ENCODE measurements at places on chromosomes 2 and 18.

DNA sequence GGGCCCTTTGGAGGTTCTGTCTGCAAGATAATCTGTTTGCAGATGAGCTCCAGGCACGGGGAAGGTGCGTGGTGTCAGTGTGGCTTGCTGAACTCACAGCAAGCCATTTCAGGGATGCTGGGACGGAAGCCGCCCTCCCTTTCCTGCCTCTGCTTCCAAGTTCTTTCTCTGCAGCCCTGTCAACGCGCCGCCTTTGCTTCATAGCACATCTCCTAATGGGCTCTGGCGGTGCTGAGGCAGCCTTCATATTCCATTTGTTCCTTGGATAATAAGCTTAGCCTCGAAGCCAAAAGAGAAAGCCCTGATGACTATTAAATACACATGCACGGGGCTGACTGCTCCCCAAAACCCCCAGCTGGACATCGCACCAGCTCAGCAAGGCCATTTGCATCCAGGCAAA lies 81.7 kb upstream of the TAF1B start:
- DNase-seq = no peak

DNA sequence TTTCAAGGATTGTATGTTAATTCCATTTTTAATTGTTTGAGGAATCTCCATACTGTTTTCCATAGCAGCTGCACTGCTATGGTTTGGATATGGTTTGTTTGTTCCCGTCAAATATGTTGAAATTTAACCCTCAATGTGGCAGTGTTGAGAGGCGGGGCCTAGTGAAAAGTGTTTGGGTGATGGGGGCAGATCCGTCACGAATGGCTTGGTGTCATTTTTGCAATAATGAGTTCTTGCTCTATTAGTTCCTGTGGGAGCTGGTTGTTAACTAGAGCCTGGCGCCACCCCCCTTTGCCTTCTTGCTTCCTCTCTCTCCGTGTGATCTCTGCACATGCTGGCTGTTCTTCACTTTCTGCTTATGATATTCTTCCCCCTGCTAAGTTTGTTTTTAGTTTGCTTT lies 71.4 kb upstream of the LDLRAD4 start:
- DNase-seq = no peak

DNA sequence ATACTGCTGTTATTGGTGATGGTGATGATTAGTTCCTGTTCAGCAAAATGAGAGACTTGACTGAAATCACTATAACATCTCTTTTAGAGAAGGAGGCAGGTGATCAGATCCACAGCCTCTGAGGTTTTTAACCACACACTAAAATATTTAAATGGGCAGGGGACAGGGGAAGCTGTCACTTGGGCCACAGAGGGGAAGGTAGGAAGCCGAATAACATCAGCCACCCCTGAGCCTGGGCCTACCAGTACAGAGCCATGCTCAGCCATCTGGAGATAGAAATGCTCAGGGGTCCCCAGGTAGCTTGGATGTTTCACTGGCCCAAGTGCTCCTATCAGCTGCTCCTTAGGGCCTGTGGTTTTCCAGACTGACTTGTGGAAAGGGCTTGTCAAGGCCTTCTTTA lies 122.3 kb downstream of the MRO start:
- DNase-seq = no peak

GRCh38 chr2:135337071-135337470 lies 193.9 kb downstream of the ZRANB3 start:
- DNase-seq = no peak

GRCh38 chr2:43419876-43420275 lies 176.0 kb downstream of the THADA start:
- DNase-seq = no peak

GRCh38 chr2:181305301-181306123 lies 151.7 kb upstream of the ITGA4 start:
- DNase-seq = no peak

- DNase-seq = no peak
Observed at GRCh38 chr2:240814946-240815760, 4.9 kb downstream of the KIF1A start.

GRCh38 chr2:162011706-162012564 lies 62.1 kb downstream of the DPP4 start:
- DNase-seq = no peak

DNA sequence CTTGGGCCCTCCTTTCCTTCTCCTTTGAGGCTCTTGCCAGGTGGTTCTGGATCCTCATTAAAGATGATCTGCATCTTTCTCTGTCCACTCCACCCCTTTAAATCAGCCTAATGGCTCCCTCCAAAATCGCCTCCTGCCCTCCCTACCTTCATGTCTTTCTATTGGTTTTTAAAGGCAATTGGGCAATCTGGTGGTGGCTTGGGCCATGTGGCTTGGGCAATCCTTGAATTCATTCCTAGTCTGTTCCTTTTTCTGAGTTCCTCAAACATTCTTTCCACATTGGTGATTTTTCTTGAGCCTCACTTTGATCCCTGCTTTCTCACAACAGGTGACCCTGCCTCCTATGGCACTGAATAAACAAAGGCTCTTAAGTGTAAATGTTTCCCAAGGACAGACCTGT lies 266.2 kb upstream of the REV1 start:
- no peak for DNase-seq

DNA sequence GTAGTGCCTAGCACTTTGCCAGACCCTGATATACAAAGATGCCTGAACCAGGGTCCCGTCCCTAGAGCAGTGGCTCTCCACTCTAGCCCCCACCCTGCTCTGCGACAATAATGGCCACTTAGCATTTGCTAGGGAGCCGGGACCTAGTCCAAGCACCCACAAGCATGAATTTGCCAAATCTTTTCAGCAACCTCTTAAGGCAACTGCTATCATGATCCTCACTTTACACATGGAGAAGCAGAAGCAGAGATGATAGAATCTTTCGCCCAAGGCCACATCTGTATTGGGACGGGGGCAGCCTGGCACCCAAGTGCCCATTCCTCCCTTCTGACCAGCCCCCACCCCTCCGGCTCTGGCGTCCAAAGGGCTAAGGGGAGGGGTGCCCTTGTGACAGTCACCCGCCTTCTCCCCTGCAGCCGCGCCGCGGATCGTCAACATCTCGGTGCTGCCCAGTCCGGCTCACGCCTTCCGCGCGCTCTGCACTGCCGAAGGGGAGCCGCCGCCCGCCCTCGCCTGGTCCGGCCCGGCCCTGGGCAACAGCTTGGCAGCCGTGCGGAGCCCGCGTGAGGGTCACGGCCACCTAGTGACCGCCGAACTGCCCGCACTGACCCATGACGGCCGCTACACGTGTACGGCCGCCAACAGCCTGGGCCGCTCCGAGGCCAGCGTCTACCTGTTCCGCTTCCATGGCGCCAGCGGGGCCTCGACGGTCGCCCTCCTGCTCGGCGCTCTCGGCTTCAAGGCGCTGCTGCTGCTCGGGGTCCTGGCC lies 13.0 kb downstream of the SIGLEC15 start:
- DNase-seq = no peak

GRCh38 chr18:58865701-58866065 lies 1.0 kb downstream of the ZNF532 start:
- no peak for DNase-seq

GRCh38 chr2:121783180-121783579 lies 27.7 kb downstream of the TSN start:
- no peak for DNase-seq

- DNase-seq = no peak
Observed at GRCh38 chr2:179272406-179273192, 8.0 kb upstream of the SESTD1 start.

DNA sequence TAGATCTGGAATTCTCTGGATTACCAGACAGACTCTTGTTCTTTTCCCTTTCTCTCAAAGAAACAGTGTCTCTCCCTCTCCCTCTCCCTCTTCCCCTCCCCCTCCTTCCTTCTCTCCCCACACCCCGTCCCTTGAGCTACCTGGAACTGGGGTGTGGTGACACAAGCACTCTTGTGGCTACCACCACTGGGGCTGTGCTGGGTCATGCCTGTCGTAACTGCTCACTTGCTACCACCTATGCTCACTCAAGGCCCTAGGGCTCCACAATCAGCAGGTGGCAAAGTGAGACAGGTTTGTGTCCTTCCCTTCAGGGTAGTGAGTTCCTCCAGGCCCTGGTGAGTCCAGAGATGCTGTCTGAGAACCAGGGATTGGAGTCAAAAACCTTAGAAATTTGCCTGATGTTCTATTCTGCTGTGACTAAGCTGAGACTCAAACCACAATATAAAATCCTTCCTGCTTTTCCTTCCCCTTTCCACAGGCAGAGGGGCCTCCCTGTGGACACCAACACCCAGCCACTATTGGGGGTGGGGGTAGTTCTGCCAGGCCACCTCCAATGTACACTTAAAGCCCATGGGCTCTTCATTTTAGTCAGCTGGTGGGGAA lies 70.8 kb downstream of the OXER1 start:
- no peak for DNase-seq

- DNase-seq = no peak
Observed at GRCh38 chr18:23337599-23338444, 115.3 kb upstream of the RIOK3 start.

- DNase-seq = no peak
Observed at GRCh38 chr2:217642944-217643343, 359.9 kb downstream of the TNS1 start.

DNA sequence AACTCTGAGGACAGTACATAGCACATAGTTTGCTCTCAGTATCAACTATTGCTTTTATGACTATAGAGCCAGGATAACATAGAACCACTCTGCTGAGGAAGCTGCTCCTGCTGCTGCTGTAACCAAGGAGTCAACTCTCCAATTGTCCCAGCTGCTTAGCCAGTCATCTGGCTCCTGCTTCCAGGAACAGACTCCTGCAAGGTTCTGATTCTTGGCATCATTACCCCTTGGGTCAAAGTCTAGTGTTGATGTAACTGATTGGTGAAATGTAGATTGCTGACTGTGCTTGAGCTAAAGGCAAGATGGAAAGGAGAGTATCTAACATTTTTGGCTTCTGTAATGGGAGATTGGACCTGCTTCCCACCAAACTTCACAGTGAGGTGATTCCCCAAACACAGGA lies 261.9 kb upstream of the FSHR start:
- DNase-seq = no peak

- DNase-seq = no peak
Observed at GRCh38 chr2:96413323-96413722, 77.8 kb downstream of the NCAPH start.

DNA sequence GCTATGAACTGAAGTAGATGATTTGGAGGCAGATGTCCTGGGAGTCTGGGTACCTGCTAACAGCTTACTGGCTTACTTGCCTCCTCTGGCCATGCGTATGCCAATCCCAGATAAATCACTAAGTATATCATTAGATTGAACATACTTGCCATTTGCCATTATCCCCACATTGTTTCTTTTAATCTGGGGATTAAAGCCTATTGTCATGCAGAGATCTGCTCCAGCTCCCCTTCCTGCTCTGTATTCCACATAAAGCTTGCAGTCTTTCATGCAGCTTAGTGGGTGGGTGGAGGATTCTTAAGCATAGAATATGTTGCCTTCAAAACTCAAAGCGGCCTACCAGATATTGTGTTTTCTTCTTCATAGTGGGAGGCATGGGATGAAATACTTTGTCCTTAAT lies 311.8 kb upstream of the MMADHC start:
- no peak for DNase-seq

DNA sequence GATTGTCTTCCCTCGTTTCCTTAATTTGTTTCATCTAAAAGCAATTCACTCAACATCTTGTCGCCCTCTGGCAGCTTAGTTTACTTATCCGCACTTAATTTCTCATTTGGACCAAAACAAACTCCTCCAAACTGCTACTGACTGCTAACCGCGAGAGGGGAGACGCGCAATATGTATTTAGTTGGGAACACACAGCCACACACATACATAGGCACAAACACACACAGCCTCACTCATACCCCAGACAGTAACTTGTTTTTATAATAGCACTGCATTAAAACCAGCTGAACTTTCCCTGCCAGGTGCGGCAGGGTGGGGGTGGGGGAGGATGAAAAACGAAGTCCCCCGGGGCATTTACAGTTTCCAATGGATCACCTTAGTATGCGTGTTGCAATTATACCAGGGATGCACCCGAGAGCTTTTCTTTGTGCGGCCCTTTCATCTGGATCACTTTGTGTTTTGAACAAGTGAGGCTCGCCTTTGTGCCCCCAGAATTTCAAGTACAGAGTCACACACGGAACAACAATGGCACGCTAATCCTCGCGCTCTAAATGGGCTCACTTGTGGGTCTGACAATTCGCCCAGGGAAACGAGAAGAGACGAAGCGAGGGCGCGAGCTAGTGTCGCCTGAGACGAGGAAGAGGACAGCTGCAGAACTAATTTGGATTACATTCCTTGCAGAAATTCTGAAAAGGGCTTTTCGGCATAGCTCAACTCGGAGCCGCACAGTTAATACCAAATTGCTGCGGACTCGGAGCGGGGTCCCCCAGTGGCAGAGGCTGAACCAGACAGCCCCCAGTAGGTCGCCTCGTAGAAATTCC lies 2.4 kb downstream of the ERBB4 start:
- DNase-seq = no peak

GRCh38 chr2:175880-176820 lies 87.7 kb downstream of the SH3YL1 start:
- peak; percentile 18 for DNase-seq

- no peak for DNase-seq
Observed at GRCh38 chr18:8107426-8107825, 501.8 kb upstream of the RAB12 start.

GRCh38 chr2:86788881-86789686 lies 1.6 kb downstream of the CD8A start:
- no peak for DNase-seq

- no peak for DNase-seq
Observed at GRCh38 chr18:7786569-7786968, 219.5 kb downstream of the PTPRM start.

GRCh38 chr18:77076111-77076510 lies 56.5 kb downstream of the MBP start:
- no peak for DNase-seq

GRCh38 chr2:167581961-167582574 lies 665.3 kb downstream of the STK39 start:
- no peak for DNase-seq

DNA sequence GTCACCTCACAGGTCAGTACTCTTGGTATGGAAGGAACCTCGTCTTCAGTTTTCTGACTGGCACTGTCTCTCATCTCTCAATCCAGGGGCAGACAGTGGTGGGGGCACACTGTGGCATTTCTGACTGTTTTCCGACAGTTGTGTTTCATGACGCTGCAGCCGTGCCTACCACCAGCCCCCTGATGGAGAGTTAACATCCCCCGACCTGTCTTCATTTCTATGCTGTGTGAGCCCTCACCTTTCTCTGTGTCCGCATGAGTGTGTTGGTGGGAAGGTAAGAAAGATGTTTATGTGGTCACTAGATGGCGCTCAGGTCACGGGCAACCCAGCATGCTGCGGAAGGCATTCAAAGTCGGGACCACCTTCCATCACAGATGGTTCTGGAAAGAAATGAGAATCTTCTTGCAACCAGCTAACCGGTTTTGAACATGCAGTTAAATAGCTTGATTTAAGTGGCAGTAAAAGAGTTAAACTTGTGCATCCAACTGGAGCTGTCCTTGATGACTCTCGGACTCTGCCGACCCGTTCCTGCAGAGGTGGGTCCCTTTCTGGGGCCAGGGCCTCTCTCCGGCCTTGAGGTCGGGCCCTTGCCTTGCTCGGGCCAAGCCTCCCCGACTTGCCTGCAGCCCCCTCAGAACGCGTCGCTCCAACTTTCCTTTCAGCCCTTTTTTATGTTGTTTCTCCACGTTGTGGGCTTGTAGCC lies 92.4 kb downstream of the DYSF start:
- peak; percentile 31 for DNase-seq
